Upper lobe of left lung (tissue), 6 donors: ENCODE measurements at places on chromosomes 1 and 21.

GRCh38 chr1:238764779-238765178, 621.6 kb upstream of the CHRM3 start:
- no peak overlapping the region for H3K27ac ChIP-seq
- DNase-seq: no peak
- H3K4me1 ChIP-seq: no peaks in the 10 kb centered on the region
- H3K4me3 ChIP-seq: no peak overlapping the region

GRCh38 chr1:20724364-20725188, 6.8 kb upstream of the KIF17 start:
- no peak overlapping the region for H3K4me3 ChIP-seq
- H3K27ac ChIP-seq: no peak overlapping the region
- no peaks in the 10 kb centered on the region for H3K27me3 ChIP-seq
- DNase-seq: peak; percentile 18

DNA sequence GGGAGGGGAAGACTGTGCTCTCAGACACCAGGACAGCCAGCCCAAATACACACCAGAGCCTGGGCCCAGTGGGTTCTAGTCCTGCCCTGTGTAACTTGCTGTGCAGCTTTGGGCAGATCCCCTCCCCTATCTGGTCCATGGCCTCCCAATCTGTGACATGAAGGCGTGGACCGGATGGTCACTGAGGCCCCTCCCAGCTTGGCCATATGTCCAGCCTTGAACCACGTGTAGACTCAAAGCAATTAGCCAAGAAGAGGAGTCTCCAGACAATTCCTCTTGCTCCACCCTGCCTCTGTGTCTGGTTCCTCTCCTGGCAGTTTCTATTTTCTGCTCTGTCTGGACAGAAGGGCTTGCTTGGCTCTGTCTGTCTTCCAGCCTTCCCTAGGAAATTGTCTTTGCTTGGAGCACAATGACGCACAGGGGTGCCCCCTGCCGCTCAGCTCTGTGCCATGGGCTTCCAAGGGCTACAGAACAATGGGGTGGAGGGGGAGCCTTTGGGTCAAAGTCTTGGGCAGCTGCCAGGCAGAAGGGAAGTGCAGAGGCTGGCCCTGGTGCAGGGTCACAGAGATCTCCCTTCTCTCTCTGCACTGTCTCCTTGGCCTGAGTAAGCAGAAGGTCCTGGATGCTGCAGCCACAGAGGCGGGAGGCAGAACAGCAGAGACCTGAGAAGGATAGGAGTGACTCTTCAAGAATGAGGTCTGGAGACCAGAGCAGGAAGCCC, 66.1 kb downstream of the TENT5C start:
- no peak overlapping the region for H3K4me3 ChIP-seq
- H3K4me1 ChIP-seq: no peaks in the 10 kb centered on the region
- H3K27ac ChIP-seq: no peak overlapping the region
- no peaks in the 10 kb centered on the region for H3K27me3 ChIP-seq

DNA sequence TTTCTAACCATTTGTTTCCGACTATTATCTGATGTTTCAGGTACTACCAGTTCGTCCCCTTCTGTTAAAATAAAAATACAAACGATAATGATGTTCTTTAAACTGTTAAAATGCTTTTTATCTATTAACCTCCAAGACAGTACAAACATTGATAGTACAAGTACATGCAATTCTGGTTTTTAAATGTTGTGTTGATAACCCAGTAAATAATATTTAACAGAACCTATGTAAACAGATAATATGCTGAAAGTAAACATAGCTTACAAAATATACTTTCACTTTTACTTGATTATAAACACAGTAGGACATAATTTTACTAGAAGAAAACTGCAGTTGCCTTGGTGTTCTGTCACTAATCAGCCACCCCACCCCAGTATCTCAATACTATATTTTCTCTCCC, 76.9 kb downstream of the COQ8A start:
- no peak overlapping the region for H3K27ac ChIP-seq
- no peaks in the 10 kb centered on the region for H3K36me3 ChIP-seq
- no peaks in the 10 kb centered on the region for H3K4me1 ChIP-seq
- H3K4me3 ChIP-seq: no peak overlapping the region

DNA sequence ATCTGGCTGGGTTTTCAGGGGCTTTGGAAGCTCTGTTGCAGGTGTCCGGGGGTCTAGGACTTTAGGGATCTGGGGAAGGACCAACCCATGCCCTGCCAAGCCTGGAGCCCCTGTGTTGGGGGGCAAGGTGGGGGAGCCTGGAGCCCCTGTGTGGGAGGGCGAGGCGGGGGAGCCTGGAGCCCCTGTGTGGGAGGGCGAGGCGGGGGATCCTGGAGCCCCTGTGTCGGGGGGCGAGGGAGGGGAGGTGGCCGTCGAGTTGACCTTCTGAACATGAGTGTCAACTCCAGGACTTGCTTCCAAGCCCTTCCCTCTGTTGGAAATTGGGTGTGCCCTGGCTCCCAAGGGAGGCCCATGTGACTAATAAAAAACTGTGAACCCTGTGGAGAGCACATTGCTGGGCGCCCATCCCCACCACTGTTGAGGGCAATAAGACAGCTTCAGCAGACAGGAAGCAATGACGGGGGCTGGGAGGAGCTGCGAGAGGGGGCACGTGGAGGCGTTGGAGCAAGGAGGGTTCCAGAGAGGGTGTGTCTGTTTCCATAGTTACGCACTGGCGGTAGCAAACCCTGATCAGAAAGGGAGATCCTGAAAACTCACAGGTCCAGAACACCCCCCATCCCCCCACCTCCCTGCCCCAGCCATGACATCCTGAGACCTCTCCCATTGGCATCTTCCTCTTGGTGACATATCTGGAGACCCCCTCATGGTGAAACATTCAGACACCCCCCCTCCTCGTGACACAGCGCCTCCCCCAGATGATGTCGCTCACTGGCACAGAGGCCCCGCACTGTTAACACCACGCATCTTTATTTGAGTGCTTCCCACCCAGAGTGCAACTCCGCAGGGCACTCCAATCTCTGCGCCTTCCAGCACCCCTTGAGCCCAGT, 8.4 kb downstream of the MYBPH start:
- H3K27me3 ChIP-seq: no peaks in the 10 kb centered on the region
- no peak overlapping the region for H3K27ac ChIP-seq
- no peak for DNase-seq
- H3K36me3 ChIP-seq: no peaks in the 10 kb centered on the region
- H3K4me3 ChIP-seq: no peak overlapping the region

DNA sequence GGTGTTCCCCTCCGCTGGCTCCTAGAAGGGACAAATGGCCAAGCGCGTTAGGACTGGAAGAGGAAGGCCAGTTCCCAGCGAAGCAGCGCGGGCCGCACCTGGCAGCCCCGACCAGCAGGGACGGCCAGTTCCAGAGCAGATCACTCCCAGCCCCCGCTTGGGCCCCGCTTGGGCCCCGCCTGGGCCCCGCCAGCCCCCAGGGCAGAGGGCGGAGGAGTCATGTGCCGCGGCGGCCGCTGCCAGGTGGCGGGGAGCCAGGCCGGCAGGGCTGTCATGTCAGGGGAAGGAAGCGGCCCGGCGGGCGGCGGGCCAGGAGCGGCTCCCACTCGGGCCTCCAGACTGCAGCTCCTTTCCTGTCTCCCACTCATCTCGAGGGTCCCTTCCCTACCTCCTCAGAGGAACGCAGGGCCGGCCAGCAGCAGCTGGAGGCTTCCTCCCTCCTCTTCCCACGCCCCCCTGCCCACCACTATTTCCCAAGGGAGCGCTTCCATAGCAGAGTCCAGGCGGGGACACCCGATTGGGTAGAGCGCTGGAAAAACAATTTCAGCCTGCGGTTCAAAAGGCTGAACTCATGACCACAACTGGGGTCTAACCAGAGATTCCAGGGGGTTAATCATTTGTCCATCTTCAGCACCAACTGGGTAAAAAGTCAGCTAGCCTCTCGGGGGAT, 16.5 kb downstream of the ZNF697 start:
- DNase-seq: peak; percentile 97
- H3K27me3 ChIP-seq: no peaks in the 10 kb centered on the region
- H3K36me3 ChIP-seq: no peaks in the 10 kb centered on the region
- peak overlapping the region; percentile 85 for H3K27ac ChIP-seq
- peaks cover 43% of the 10 kb centered on the region for H3K4me1 ChIP-seq

DNA sequence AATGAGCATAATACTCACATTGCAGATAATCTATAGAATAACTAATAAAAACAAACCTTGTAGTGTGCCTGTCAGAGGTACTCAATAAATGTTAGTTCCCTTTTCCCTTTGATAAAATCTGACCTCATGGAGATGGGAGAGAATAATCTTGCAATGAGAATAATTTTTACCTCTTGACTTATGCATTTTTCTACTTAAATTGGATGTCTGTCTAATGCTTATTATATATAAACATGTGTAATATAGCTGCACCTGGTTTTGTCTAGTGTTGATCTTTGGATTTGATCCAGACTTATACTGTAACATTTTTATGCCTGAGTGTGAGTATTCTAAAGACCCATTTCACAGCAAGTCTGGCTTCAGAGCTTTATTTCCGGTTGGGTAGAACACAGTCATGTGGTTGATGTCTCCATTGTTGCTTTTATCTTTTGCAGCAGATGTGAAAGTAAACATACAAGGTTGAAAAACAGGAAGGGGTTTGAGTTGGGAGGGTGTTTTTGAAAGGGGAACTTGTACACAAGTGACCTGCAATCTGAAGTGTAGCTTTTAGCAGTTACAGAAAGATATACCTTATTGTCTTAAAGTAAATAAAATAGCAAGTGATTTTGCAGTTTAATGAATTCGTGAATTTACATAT, 12.4 kb downstream of the EPB41 start:
- peaks cover 26% of the 10 kb centered on the region for H3K4me1 ChIP-seq
- no peaks in the 10 kb centered on the region for H3K36me3 ChIP-seq
- DNase-seq: no peak
- H3K27ac ChIP-seq: peak overlapping the region; percentile 81
- H3K4me3 ChIP-seq: no peak overlapping the region

DNA sequence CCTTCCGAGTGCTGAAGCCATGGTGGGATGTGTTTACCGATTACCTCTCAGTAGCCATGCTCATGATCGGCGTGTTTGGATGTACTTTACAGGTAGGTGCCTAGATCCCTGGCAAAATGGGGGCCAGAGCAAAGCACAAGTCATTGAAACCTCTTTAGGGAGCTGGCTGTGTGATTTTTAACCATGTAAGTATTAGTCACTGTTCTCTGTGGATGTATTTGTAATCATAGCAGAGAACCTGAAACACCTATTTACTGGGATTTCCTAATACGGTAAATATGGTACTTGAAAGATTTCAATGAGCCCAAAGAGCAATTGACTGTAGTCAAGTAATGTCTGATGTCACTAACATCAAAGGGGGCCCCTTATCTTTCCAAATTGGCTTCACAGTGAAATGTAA, 53.6 kb downstream of the LRRC8C start:
- H3K36me3 ChIP-seq: no peaks in the 10 kb centered on the region
- no peak overlapping the region for H3K27ac ChIP-seq
- H3K27me3 ChIP-seq: no peaks in the 10 kb centered on the region
- DNase-seq: no peak
- H3K4me3 ChIP-seq: no peak overlapping the region

DNA sequence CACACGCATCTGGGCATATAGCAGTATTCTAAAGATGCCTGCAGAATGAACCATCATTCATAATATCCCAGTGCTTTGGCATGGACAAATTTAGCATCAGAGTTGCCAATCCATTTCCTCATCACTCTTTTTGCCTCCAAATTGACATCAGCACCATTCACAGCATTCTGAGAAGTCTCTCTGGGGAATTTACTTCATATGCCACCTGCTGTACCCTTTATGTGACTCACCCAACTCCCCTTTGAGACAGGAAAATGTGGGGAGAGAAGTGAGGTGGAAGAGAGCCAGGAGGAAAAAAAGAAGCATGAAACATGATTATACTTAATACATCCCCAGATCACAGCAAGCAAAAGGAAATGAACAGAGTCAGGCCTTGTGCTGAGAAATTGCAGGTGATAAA, 37.4 kb downstream of the RAB3B start:
- H3K4me3 ChIP-seq: no peak overlapping the region
- no peak for DNase-seq
- H3K4me1 ChIP-seq: no peaks in the 10 kb centered on the region
- H3K36me3 ChIP-seq: no peaks in the 10 kb centered on the region

DNA sequence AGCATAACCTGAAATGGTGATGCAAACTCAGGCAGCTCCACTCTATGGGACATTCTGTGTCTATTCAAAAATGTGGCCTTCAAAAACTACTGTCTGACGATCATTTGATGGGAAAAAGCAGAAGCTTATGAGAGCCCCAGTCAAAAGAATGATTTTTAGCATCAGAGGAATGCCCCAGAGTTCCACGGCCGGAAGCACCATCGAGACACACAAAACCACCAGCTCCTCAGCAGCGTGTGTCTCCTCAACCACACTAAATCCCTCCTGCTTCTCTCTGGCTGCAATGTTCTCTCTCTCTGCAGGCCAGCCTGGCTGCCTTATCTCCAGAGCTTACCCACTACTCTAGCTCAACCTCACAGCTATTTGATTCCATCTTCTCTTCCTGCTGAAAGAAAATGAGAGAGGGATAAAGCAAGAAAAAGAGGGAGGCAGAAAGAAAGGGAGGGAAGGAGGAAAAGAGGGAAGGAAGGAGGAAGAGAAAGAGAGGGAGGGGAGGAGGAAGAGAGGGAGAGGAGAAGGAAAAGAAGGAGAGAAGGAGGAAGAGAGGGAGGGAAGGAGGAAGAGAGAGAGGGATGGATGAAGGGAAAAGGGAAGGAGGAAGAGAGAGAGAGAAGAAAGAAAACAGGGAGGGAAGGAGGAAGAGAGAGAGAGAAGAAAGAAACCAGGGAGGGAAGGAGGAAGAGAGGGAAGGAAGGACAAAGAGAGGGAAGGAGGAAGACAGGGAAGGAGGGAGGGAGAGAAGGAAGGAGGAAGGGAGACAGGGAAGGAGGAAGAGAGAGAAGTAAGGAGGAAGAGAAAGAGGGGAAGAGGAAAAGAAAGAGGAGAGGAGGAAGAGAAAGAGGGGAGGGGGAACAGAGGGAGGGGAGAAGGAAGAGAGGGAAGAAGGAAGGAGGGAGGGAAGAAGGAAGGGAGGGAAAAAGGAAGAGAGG, 33.5 kb upstream of the LAPTM5 start:
- no peaks in the 10 kb centered on the region for H3K27me3 ChIP-seq
- no peaks in the 10 kb centered on the region for H3K36me3 ChIP-seq
- no peak for DNase-seq
- H3K4me3 ChIP-seq: no peak overlapping the region
- H3K4me1 ChIP-seq: peaks cover 8% of the 10 kb centered on the region

GRCh38 chr1:63732666-63733065, 41.2 kb upstream of the ROR1 start:
- no peak overlapping the region for H3K4me3 ChIP-seq
- no peak for DNase-seq
- peaks cover 2% of the 10 kb centered on the region for H3K4me1 ChIP-seq
- no peak overlapping the region for H3K27ac ChIP-seq

DNA sequence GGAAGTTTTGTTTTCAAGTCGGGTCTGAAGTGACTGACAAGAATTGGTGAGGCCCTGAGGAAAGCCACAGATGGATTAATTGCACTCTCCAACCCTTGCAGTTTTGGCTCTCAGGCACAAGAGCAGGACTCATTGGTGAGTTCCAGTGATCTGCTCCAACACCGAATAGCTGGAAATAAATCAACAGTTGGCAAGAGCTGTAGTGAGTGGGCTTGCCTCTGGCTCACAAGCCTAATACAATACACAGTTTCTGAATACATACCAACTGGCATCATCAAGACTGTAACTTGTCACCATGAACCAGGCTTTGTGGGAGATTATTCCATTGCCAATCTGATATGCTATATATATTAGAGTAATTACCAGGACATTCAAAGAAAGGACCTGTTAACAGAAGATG, 131.6 kb downstream of the GRIK1 start:
- H3K27ac ChIP-seq: no peak overlapping the region
- no peaks in the 10 kb centered on the region for H3K36me3 ChIP-seq
- H3K4me1 ChIP-seq: no peaks in the 10 kb centered on the region
- H3K4me3 ChIP-seq: no peak overlapping the region
- H3K27me3 ChIP-seq: no peaks in the 10 kb centered on the region
